ENCODE measurements at places on chromosomes 4 and X.

GRCh38 chrX:132474544-132475248 is 14.1 kb downstream of the MBNL3 start:
- no peak for DNase-seq

- no peak for DNase-seq
Measured at GRCh38 chrX:12419591-12419990, 281.3 kb downstream of the FRMPD4 start.

- DNase-seq: no peak
Measured at GRCh38 chrX:125204681-125205132, 115.0 kb upstream of the TEX13C start.

- DNase-seq: no peak
Measured at GRCh38 chr4:154368060-154368459, 123.5 kb downstream of the DCHS2 start.

GRCh38 chr4:89754531-89754930 is 82.4 kb downstream of the SNCA start:
- DNase-seq: no peak

DNA sequence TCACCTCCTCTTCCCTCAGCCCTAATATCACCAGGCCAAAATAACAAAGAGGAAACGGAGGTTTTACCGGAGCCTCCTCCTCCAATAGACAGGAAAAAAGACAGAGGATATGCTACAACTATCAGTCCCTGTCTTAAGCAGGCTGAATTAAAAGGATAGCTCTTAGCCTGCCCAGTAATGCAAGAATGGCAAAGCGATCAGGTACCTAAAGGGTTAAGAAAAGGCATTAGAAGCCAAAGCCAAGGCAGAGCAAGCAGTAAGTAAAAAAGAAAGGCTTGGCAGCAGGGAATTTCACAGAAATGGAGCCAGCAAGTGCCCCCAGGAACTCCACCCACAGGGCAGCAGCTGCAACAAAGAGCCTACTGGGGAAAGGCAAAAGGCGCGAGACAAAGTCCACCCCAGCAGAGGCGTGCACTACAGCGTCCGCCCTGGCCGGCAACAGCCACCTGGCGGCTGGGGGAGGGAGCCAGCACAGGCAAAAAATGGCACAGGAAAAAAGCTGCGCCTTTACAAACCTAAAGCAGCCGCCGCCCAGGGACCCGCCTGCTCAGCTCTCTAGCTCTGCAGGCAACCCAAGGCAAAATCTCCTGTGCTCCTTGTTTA is 220.6 kb upstream of the ZC4H2 start:
- DNase-seq: peak; percentile 53

- DNase-seq: no peak
Measured at GRCh38 chr4:118927974-118928373, 39.3 kb downstream of the SYNPO2 start.

DNA sequence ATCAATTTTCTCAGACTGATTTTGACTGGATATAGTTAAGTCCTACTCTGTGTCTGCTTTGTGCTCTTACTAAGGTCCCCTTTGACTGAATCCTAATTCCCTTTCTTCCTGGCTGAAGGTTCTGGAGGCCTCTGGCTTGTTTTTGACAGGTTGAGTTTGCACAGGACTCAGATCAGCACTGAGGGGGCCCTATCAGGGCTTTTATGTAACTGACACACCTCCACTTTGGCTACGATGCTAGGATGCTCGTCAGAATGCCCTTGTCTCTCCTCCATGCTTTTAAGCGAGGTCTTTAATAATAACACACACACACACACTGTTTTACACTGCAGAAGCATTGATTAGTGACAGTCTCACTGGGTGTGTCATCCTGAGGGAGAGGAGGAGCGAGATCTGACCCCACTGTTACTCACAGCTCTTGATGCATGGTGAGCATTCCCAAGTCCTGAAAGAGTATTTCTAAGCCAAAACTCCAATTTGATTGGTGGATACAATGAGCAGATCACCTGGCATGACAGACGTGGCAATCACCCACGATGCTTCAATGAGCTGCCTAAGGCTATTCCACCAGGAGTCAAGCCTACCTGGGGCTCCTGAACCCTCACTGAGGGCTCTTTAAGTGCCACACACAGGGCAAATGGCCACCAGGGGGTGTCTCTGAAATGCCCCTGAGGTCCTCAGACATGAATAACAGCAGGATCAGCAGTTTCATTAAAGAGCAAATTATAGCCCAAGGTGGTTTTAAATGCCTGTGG is 130.4 kb upstream of the CPEB2 start:
- peak; percentile 10 for DNase-seq

DNA sequence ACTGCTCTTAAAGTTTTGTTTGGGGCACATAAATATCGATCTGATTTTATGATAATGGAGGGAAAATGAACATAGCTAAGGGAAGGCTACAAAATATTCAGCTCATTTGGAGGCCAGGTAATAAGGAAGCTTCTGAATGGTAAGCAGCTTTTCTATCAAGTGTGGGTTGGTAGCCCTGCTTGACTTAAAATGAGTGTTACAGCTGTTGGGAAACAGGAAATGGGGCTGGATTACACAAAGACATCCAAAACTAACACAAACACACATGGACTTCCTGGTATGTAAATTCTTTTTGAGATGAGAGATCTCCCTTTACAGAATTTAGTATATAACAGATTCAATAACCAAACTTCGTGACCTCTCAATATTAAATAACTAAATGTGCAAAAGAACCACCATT is 58.0 kb downstream of the FGF16 start:
- DNase-seq: no peak

- no peak for DNase-seq
Measured at GRCh38 chr4:39528061-39528465, 824 bp upstream of the UGDH start.

GRCh38 chrX:16946971-16947562 is 609 bp downstream of the REPS2 start:
- peak; percentile 35 for DNase-seq

DNA sequence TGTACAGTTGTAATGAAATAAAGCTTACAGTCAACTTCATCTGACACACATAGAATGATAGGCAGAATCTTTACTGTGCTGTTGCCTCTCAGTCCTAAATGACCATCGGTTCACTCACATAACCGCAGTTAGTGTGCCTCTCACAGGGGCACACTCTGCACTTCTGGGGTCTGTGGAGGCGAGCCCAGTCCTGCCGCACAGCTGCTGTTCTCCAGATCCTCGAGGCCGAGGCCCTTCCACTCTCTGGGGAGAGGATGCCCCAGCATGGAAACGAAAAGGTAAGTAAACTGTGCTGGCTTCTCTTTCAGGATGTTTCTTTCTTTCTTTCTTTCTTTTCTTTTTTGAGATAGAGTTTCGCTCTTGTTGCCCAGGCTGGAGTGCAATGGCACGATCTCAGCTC is 88.0 kb downstream of the DCTD start:
- DNase-seq: no peak

GRCh38 chr4:148015468-148015867 is 283.6 kb downstream of the ARHGAP10 start:
- no peak for DNase-seq

GRCh38 chr4:181365671-181366070 is 877.5 kb upstream of the TENM3 start:
- DNase-seq: no peak

DNA sequence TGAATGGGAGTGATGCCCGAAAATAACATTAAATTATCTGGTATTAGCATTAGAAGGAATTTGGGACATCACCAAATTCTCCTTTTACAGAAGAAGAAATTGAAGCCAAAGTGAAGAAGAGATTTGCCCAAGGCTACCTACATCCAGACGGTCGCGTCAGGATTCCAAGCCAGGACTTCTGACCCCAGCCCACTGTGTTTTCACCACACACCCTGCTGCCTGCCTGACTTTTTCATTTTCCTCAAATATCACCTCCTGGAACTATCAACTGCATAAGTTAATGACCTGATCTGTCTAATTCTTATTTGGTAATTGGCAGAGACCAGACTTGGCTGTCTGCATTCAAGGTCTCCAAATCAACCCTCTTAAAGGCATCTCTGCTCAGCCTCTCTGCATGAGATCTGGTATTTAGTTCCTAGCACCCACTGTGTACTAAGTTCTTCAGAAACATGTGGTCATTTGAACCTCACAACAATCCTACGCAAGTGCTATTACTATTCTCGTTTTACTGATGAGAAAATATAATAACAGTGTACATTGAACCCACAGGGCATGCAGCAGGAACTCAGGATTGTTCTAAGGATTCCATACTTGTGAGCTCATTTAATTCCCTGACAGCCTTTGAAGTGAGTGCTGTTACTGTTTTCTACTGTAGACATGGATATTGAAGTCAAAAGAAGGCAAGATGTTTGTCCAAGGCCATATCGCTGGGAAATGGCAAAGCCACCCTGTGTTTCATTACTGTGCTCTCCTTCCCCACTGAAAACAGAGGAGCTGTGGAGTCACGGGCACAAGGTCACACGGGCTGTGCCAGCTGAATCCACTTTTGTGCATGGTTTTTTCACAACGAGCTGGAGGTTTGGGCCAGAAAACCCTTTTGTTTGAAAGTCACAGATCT is 195.2 kb upstream of the C1QTNF7 start:
- DNase-seq: no peak

- DNase-seq: no peak
Measured at GRCh38 chr4:38281371-38282071, 321.3 kb downstream of the PTTG2 start.

DNA sequence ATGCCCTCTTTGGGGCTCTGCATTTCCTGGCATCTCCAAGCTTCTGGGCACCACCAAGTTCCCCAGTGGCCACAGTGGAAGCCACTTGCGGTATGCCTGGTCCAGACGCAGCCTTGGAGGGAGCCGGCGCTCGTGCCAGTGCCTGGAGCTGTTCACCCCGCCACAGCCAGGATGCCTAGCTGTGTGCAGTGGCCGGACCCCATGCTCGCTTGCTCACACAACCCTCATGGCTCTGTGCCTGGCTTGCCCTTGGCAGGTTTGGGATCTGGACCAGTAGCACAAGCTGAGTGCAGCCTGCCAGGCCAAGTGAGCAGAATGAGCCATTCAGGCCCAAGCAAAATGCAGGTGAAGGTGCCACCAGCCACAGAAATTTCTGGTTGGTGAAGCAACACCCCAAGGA is 283.5 kb downstream of the EVC2 start:
- no peak for DNase-seq

DNA sequence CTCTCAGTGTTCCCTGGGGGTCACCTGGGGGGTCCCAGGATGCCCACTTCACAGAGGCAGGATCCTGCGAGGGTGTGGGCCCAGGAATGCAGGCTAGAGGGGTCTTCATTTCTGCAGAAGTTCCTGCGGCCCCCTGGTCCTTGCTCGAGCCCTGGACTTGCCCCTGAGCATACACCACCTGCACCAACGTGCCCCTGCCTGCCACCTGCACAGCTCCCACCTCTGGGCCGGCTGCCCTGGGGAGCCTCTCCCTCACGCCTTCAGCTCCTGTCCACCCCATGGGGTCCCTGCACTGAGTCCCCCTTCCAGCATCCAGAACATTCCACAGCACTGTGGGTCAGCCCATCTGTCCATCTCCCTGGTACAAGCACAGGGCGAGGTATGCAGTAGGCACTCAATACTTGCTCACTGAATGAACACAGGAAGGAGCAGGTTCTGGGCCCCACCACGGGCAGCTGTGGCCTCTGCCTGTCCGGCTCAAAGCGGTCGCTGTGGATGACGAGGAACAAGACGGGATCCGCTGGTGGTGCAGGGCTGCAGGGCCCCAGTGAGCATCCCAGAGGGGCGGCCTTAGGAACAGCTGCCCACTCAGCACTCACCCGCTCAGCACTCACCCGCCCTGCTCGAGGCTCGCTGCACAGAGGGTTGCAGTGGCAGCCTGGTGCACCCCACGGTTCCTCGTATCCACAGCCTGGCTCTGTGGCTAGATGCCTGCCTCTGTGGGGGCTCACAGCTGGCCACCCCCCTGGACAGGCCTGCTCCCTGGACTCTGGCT is 70.5 kb upstream of the MXD4 start:
- DNase-seq: no peak

- DNase-seq: no peak
Measured at GRCh38 chr4:2150076-2150475, 90.9 kb downstream of the NAT8L start.

- DNase-seq: no peak
Measured at GRCh38 chr4:16205298-16206164, 20.7 kb downstream of the TAPT1 start.

DNA sequence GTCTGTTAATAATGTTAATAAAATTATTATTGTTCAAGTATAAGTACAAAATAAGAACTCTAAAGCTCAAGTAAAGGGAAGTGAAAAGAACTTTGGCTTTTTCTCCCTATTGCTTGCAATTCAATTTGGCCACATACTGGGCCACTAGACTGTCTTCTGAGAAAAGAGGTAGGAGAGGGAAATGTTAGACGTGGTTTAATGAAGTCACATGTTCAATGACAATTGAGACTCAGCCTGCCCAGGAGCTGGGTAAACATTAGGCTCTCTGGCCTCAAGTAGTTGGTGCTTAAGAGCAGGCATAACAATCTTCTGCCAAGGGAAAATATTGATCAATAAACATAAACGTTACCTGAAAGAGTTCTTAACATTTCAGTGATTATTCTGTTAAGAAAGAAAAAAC is 15.1 kb upstream of the PRSS12 start:
- no peak for DNase-seq

- DNase-seq: no peak
Measured at GRCh38 chr4:182206266-182206665, 36.9 kb upstream of the TENM3 start.

DNA sequence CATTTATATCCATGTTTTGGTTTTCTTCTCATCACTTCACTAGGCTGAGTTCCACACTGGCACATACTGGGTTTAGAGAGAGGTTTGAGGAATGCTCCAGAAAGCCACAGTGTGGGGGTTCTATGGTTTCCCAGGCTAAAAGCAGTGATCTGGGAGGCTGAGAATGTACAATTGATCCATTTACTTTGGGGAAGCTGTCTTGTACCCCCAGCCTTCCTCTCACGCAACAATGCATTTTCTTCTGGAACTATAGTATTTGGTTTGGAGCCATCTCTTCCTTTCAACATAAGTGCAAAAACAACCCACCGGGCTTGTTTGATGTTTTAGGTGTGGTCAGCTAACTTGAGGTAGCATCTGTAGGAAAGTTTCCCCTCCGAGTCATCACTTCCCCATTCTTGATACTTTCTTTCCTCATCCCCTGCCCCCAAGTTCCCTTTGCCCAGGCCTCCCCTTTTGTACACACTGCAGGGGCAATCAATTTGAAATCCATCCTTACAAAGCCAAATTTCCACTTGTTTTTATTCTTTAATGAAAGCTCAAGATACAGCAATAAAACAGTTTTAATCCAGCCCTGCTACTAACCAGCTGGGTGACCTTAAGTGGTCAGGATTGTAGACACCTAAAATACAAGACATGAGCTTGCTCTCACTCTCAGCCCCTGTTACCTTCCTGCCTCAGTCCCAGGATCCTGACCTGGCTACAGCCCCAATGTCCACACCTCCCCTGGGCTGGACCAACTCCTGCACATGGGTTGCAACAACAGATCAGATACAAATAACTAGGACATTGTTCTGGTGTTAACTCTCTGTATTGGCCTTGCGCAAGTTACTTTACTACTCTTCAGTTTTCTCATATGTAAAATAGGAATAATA is 109.2 kb downstream of the FHDC1 start:
- DNase-seq: no peak

- DNase-seq: no peak
Measured at GRCh38 chrX:40933132-40933705, 152.0 kb upstream of the USP9X start.

DNA sequence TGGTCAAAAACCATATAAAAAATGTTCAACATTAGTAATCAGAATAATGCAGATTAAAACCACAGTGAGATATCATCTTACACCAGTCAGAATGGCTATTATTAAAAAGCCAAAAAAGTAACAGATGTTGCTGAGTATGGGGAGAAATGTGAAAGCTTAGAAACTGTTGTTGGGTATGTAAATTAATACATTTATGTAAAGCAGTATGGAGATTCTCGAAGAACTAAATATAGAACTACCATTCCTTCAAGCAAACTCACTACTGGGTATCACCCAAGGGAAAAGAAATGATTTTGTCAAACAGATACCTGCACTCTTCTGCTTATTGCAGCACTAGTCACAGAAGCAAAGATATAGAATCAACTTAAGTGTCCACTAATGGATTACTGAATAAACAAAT is 576.4 kb upstream of the EPHA5 start:
- no peak for DNase-seq

Data from nephron progenitor cell (in vitro differentiated cells).